Renal pelvis (tissue), 12 donors: ENCODE measurements at places on chromosomes 16 and 17.
A peak's percentile ranks its signal among the peaks of the same experiment; 100 is the strongest.

GRCh38 chr16:88533381-88533917, 36.8 kb upstream of the ZC3H18 start:
- DNase-seq = peak; percentile 41

DNA sequence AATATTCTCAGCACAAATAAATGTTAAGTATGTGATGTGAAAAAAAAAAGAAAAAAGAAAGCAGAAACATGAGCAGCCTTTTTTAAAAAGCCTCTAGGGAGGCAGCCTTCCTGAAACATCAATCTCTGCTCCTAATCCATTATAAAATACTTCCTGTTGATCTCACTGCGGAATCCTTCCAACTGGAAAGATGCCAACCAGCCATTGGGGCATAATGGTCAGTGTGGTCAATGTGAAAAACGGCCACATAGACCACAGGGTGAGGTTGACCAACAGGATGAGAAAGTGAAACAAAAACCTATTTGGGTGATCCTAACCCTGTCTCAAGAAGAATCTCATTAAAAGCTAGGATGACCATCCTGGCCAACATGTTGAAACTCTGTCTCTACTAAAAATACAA, 26.1 kb upstream of the ABCA8 start:
- DNase-seq = peak; percentile 66

DNA sequence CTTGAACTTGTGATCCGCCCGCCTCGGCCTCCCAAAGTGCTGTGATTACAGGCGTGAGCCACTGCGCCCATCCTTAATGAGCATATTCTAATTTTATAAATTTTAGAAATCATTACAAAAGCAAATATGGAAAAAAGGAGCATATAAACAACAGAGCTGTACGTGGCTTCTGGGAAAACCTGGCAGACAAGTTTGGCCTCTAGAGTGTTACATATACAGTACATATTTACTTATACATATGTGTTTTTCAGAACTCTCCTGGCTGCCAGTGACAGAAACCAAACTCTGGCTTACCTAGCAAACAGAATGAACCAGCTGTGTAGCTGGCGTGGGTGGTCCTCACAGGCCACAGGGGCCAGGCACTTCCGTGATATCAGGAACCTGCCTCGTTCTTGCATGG, 10.1 kb downstream of the DRC3 start:
- no peak for DNase-seq

GRCh38 chr16:57798267-57798810, 4.0 kb downstream of the KIFC3 start:
- DNase-seq = no peak

GRCh38 chr17:6587310-6587709, 31.0 kb upstream of the PITPNM3 start:
- no peak for DNase-seq

DNA sequence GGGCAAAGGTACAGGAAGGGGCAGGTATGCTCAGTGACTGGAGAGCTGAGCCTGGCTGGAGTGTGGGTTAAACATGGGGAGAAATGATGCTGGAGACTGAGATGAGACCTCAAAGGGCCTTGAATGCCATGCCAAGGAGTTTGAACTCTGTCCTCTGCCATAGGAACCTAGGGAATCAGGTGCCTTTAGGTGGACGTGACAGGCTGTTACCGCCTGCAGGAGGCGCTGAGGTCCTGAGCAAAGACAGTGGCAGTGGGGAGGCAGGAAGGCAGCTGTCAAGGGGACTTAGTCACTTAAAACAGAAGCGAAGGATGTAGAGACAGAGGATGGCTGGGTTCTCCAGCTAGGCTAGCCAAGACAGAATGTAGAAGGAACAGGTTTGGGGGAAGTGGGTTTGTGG, 9.1 kb downstream of the PSMB3 start:
- no peak for DNase-seq

- no peak for DNase-seq
Measured at GRCh38 chr17:39777534-39778365, 40.0 kb downstream of the GRB7 start.

- no peak for DNase-seq
Measured at GRCh38 chr16:17801068-17801467, 330.3 kb upstream of the XYLT1 start.

DNA sequence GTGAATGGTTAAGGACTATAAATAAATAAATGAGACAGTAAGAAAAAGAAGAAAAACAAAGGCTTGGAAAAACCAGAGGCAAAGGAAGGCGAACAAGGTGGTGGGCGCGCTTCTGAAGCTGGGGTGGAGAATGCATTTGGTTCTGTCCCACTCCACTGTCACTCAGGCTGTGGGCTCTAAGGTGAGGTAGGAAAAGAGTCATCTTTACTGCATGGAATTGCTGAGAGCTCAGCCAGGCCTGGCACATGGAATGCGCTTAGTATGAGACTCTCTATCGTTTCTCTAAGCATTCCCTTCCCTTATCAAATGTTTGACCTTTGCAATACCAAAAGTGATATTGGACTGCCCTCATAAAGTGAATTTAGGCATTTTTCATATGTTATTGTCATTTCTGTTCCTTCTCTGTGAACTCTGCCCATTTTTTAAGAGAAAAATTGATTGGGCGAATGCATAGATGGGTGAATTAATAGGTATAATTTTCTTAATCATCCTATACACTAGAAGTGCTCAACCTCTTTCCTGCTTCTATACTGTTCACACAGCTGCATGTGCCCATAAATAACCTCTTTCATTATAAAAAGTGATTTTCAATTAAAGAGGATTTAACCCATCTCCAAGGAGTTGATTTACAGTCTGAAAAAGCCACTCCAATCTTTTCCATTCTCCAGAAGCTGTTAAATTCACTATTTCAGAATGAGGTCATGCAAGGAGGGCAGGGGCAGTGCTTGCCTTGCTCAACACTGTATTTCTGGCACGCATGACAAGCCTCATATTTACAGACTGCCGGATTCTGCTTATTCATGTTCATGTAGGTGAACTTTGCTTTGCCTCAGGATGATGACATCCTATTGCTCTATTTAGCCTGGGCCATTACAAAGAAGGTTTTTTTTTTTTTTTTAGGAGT, 87.7 kb downstream of the MYH10 start:
- DNase-seq = peak; percentile 7

- DNase-seq = no peak
Measured at GRCh38 chr16:79821911-79822310, 221.4 kb upstream of the MAF start.

GRCh38 chr17:10224582-10225195, 26.3 kb upstream of the GAS7 start:
- no peak for DNase-seq

DNA sequence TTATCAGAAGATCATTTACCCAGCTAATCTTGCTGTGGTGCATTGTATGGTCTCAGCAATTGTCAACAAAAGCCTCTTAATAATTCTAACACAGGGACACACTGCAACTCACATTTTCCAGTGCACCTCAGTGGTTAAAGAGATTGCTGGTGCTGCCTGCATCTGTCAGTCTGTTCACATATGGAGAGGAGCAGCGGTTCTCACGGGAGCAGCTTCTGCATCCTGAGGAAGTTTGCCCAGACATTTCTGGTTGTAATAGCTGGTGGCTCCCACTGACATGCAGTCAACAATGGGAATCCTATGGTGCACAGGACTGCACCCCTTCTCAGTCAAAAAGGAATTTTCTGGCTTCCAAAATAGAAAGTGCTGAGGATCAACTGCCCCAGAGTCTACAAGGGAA, 7.8 kb downstream of the GGA2 start:
- no peak for DNase-seq

DNA sequence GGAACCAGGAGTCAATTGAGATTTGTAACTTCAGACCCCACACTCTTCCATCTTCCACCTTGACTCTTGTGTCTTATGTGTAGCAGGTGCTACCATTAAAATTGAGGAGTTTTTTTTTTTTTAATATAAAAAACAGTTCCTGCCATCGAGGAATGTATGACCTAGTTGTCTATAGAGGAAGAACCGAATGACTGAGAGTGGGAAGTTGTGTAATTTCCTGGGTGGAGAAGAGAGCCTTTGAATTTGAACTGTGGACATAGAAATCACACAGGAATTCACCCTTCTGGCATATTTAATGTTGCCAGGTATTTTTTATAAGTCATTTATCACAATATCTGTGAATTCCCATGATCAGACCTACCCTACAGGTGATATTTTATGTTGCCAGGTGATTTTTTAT, 22.0 kb downstream of the SP2 start:
- no peak for DNase-seq

GRCh38 chr16:70778901-70779309, 22.1 kb downstream of the VAC14 start:
- peak; percentile 86 for DNase-seq

DNA sequence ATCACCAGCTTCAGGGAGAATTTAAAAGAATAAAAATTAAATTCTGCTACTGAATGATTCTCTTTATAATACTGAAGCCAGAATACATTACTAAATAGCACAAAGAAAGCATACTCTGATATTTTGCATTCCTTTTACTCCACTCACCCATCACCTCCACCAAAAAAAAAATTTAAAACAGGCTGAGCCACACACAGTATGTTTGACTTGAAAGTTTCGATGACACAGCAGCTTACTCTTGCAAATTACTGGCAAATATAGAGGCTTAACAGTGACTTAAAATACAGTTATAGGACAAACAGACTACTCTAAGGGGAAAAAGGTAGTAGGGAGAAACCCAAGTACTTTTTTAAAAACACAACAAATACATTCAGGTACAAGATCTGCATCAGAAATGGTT, 39.2 kb downstream of the GPATCH8 start:
- no peak for DNase-seq

DNA sequence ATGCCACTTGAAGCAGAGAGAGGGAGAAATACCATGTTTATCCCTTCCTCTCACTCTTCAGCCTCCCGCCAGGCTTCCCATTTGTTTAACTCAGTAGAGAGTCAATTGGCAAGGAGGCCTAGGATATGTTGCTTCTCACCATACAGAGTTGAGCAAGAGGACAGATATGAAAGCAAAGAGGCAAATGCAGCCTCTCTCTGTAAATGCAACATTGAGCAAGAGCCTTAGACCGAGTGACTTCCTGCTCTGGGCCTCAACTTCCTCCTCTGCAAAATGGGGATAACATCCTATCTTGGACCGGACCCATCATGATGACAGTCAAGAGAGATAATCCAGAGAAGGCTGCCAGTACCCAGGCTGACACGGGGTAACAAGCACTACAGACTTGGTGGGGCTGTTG, 36.8 kb downstream of the SOCS1 start:
- no peak for DNase-seq

DNA sequence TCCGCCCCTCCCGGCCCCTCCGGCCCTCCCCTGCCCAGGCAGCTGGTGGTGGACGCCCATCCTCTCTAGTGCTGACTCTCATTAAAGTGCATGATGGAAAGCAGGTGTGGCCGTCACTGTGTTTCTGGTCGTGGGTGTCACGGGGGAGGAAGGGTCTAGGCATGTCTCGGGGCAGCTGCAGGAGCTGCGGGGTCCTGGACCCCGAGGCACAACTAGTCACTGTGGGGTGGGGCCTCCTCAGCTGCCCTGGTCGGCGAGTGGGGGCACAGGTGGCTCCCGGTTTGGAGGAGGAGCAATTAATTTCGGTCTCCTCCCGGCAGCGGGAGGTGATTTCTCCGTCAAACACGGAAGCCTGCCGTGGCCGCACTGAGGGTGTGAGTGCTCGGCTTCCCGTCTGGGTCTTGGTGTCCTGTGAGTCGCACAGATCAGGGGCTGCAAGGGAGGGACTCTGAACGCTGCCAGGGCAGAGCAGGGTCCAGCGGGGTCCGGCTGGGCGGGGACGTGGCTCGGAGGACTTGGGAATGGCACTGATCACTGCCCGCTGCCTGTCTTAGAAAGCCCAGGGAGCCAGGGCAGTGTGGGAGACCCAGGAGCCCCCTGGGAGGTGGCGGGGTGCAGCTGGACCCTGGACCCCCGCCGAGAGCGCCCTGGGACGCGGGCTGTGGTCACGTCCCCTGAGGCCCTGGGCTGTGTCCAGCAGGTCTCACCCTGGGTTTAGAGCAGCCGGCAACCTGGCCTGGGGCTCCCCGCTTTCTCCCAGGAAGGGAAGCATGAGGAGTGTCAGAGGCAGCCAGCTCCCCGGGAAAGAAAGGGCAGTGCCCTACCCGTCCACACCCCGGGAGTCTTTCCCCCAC, 3.3 kb downstream of the TPSD1 start:
- DNase-seq = no peak

GRCh38 chr16:90018652-90019542, at the start of gene DBNDD1:
DBNDD1 (minus strand) TSS chr16:90019456; CDS start chr16:90019341, 115 bp downstream.
- no peak for DNase-seq

GRCh38 chr16:47732122-47732521, 271.0 kb downstream of the PHKB start:
- no peak for DNase-seq

DNA sequence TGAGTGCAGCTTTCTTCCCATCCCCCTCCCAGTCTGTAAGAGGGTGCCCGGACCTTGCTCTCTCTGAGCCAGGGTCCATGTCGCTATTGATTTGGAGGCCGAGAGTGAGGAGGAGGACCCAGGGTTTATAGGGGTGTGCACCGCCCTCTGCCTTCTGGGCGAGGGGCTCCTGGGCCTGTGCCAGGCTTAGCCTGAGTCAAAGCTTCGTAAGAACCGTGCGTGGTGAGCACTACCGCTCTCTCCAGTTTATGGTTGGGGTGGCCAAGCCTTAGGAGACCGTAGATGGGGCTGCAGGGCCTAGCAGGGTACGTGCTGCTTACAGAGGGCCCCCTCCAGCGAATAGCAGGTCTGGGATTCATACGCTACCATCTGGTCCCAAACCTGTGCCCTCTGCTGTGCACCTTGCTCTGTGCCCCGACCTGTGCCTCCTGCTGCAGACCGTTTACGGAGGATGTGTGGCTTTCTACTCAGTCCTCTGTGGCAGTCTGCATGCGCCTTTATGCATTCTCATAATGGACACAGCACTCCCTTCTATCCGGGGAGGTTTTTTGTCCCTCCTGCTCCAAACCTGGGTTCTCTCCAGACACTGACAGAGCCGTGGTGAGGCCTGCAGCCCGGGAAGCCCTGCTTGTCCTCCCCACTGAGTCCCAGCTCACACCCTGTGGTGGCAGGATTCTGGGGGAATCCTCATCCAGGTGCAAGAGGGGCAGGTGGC, 54.7 kb downstream of the PGS1 start:
- DNase-seq = no peak

GRCh38 chr17:49547566-49547965, 28.1 kb upstream of the NXPH3 start:
- no peak for DNase-seq

- no peak for DNase-seq
Measured at GRCh38 chr17:17624741-17625140, 33.2 kb upstream of the PEMT start.

DNA sequence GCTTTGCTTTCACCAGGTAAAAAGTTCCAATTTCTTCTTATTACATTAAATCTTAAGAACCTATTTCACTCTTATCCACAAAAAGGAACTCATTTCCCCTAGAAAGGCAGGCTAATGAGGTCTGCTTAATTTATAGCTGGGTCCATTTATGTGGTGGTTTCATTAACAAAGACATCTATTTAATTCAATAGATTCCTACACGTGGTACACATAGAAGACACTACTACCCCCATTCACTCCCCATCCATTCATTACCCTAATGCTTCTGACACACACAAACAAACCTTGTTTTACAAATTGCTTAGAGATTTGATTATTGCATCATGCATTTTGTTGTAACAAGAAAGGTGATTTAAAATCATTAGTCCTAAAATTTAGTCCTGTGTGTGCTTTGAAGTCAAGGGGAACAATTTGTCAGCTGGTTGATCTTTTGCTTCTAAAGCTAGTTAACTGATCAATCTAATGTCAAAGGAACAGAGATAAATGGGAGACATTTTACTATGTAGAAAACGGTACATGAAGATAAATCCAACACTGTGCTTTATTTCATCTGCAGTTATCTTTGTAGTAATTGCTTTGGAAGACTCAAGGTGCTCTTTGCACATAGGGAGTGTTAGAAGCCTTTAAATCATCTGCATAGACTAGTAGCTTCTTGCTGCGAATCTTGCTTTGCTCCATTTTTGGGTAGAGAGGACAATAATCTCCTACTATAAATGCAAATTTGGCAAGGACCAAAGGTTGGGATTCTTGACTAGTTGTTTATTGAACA, 379.2 kb downstream of the CDH11 start:
- no peak for DNase-seq
